MCF 10A (cell line): ENCODE measurements at places on chromosomes 4 and X. TPM values are rescaled to one million over a fixed set of nuclear protein-coding genes. Genes with fewer than 3 reads are reported as not detected.

DNA sequence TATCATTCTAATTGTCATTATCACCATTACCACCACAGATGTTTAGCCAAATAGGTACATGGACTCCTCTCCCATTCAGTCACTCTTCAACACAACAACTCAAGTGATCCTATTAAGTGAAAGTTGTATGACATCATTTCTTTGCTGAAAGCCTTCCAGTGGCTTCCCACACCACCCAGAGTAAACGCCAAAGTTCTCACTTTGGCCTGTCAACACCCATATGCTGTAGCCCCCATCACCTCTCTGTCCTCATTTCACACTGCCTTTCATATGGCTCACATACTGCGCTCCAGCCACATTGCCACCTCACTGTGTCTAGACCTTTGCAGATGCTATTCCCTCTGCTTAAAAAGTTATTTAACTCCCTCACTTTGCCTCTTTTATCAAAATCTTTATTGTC lies 682.3 kb downstream of the ADGRL3 start:
- DNase-seq = no peak

DNA sequence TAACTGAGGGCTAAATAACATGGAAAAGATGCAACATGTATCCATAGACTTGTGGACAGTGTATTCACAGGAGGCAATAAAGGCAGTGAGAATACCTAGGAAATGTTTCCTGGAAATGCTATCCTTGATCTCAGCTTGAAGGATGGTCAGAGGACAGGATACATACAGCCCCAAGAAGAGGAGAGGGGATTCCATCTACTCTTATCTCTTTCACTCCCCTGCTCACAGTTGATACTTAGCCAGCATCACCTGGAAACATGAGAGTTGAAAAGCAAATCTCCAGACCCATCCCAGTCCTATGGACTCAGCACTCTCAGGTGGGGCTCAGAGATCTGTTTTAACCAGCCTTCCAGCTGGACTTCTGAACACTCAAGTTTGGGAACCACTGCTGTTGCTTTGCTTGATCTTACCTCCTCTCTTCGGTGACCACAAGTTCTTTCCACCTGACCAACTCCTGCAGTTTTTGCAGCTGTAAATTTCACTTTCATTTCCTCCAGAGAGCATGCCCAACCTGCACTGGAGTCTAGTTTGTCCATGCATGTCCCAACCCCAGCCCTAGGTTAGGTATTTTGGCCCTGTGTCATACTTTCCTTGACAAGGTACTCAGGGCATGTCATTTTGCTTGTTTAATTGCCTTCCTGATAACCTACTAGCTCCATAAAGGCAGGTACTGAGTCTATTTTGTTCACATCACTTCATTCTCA lies 10.4 kb downstream of the RELL1 start:
- DNase-seq = no peak

- peak; percentile 65 for DNase-seq
These were observed 464 bp downstream of the RAP1GDS1 start for GRCh38 chr4:98261405-98262291.

DNA sequence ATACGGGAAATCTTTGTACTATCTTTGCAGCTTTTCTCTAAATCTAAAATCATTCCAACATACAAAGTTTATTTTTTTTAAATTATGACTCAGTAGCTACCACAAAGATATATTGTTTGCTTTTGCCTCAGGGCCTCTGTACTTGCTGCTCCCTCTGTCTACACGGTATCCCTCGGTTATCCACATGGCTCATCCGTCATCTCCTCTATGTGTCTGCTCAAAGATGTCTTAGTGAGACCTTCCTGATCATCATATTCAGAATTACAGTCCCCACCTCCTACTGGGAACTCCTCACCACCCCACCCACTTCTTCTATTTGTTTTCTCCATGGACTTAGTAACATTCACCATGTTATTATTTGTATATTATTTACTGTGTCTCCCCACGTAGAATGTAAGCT lies 107.8 kb downstream of the PARM1 start:
- peak; percentile 32 for DNase-seq

- no peak for DNase-seq
These were observed 18.3 kb upstream of the CXCR3 start for GRCh38 chrX:71636438-71637252.

- no peak for DNase-seq
These were observed 543 bp downstream of the NFXL1 start for GRCh38 chr4:47913861-47914219.

Gene CACNA1F
- not detected in 2 replicates for total RNA-seq

Gene SLC25A53
- total RNA-seq = 3.2 and 4.1 TPM in 2 replicates

Gene ITGB1BP2
- total RNA-seq = 1.4 and 2.6 TPM in 2 replicates

DNA sequence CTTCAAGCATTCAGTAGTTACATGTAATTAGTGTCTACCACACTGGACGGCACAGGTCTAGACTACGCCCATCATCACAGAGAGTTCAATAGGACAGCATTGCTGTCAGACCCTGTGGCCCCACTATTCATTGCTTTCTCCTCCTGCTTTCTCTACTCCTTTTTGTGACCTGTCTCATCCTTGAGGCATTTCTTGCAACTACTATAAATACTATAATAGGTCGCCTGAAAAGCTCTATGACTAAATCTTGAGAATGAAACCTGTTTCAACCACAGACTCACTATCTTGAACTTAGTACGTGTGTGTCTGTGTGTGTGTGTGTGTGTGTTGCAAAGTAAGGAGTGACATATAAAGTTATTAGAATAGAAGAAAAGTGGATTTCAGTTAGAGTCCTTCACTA lies 252.9 kb upstream of the KLF3 start:
- DNase-seq = no peak
